CD8-positive, alpha-beta memory T cell (primary cell): ENCODE measurements at places on chromosomes 4 and X. TPM values are rescaled to one million over a fixed set of nuclear protein-coding genes. Genes with fewer than 3 reads are reported as not detected.

The EREG gene
- total RNA-seq: not detected

The DNAAF6 gene
- not detected for total RNA-seq

GRCh38 chr4:5165420-5166369 lies 114.4 kb downstream of the STK32B start:
- DNase-seq: no peak
- H3K4me3 ChIP-seq: no peak overlapping the region
- no peaks in the 10 kb centered on the region for H3K27me3 ChIP-seq
- no peaks in the 10 kb centered on the region for H3K4me1 ChIP-seq
- no peaks in the 10 kb centered on the region for H3K36me3 ChIP-seq
- H3K27ac ChIP-seq: no peak overlapping the region

- no peak overlapping the region for H3K27ac ChIP-seq
- H3K36me3 ChIP-seq: no peaks in the 10 kb centered on the region
- no peak for DNase-seq
- no peaks in the 10 kb centered on the region for H3K4me1 ChIP-seq
- no peaks in the 10 kb centered on the region for H3K27me3 ChIP-seq
Observed at GRCh38 chr4:127165971-127166370, 466.8 kb upstream of the INTU start.

DNA sequence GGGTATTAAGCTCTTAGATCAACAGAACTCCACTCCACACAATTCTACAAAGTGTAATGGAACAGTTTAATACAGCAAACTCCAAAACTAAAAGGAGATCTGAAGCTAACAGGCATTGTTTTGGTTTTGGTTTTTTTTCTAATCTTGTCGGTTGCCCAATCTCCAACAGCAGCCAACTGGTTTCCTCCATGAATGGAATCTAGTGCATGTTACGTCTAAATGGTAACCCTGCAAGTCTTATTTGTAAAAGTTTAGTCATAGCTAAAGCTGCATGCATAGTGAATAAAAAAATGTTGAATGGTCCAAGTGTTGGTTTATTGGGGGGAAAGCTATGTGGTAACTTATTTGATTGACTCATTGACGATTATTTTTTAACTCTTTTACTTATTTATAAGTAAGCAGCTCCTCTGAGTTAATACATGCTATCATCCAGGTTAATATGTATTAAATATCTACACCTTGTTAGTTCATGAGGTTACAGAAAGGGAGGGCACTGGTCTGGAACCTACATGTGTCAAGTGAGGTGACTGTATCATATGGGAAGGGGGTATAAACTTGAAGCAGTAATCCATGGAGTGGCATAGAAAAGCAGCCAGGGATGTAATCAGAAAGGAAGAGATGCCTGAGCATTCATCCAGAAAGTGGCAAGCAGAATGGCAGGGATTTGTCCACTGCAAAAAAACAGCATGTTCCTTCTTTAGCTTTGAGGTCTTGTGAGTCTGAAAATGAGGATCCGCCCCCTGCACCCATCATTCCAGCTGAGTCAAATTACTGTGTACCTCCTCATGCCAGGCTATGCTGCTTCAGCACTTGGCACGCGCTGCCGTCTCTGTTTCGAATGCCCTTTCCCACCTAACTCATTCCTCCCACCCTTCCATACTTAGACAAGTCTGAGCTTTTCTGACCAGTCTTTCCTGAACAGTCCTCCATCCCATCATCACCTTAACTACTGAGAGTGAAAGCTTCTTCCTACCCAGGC lies 81.7 kb downstream of the PDGFC start:
- no peak for DNase-seq
- H3K4me3 ChIP-seq: no peak overlapping the region
- no peaks in the 10 kb centered on the region for H3K27me3 ChIP-seq
- H3K36me3 ChIP-seq: no peaks in the 10 kb centered on the region
- no peak overlapping the region for H3K27ac ChIP-seq

DNA sequence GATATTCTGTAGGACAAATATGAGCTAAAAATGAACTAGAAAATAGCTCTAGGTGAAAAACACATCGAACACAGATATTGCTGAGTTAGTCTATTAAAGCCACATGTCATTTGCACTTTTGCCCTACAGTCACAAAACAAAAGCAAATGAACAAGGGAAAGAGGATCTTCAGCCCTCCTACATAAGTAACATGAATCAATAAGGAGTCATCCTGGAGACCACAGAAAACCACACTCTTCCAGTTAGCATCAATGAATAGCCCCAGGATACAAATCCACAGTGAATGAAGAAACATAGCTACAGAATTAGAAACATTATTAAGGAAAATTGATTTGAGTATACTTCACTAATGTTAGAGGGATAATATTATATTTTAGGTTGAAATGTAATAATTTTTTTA lies 311.4 kb downstream of the MAPK10 start:
- H3K4me3 ChIP-seq: no peak overlapping the region
- H3K27ac ChIP-seq: no peak overlapping the region
- no peaks in the 10 kb centered on the region for H3K4me1 ChIP-seq
- no peak for DNase-seq
- H3K27me3 ChIP-seq: no peaks in the 10 kb centered on the region

The DCAF8L2 gene
- total RNA-seq: not detected

The ZNF185 gene
- 0.82 TPM for total RNA-seq

The RTL9 gene
- total RNA-seq: not detected

The RP2 gene
- total RNA-seq: 5.5 TPM

- no peak overlapping the region for H3K27ac ChIP-seq
- DNase-seq: no peak
- H3K36me3 ChIP-seq: no peaks in the 10 kb centered on the region
- no peaks in the 10 kb centered on the region for H3K27me3 ChIP-seq
- no peaks in the 10 kb centered on the region for H3K4me1 ChIP-seq
Observed at GRCh38 chr4:7929118-7929951, 10.3 kb downstream of the AFAP1 start.

GRCh38 chr4:132809298-132810032 lies 339.6 kb upstream of the PCDH10 start:
- H3K27me3 ChIP-seq: no peaks in the 10 kb centered on the region
- H3K27ac ChIP-seq: no peak overlapping the region
- DNase-seq: no peak
- H3K4me1 ChIP-seq: no peaks in the 10 kb centered on the region

- no peak overlapping the region for H3K27ac ChIP-seq
- no peak overlapping the region for H3K4me3 ChIP-seq
- no peaks in the 10 kb centered on the region for H3K27me3 ChIP-seq
- H3K4me1 ChIP-seq: no peaks in the 10 kb centered on the region
- no peaks in the 10 kb centered on the region for H3K36me3 ChIP-seq
Observed at GRCh38 chrX:145609951-145610511, 207.6 kb upstream of the SLITRK2 start.

DNA sequence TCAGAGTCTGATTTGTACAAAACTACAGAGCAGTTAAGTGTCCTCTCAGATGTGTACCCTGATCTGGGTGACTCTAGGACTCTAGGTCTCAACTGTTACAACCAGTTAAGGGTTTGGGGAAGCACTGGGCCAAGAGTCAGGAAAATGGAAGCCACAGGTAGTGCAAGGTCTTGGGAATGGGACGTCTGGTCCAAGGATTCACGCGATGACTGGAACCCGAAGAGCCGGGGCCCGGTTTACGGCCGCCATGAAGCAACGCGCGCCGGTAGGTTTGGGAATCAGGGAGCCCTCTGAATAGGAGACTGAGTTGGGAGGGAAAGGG lies 321 bp upstream of the HPRT1 start:
- no peak for DNase-seq
- H3K4me1 ChIP-seq: peaks cover 9% of the 10 kb centered on the region

DNA sequence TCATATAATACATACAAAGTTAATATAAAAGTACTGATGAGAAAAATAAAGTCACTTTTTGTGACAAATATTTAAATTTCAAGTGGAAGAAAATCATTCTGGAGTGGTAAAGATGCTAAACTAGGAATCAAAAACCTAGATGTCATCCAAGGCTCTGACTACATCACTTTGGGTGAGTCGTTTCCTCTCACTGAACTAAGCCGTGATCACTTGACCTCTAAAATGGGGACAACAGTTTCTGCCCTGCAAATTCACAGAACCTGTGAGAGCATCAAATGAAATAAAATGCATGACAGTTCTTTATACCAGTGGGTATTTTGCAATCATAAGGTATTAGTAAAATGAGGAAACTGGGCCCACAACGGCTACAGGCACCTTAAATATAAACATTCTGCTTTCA lies 63.8 kb downstream of the PRDM5 start:
- no peaks in the 10 kb centered on the region for H3K36me3 ChIP-seq
- no peak overlapping the region for H3K4me3 ChIP-seq
- no peak for DNase-seq
- H3K27me3 ChIP-seq: no peaks in the 10 kb centered on the region
- H3K4me1 ChIP-seq: no peaks in the 10 kb centered on the region
- H3K27ac ChIP-seq: no peak overlapping the region

DNA sequence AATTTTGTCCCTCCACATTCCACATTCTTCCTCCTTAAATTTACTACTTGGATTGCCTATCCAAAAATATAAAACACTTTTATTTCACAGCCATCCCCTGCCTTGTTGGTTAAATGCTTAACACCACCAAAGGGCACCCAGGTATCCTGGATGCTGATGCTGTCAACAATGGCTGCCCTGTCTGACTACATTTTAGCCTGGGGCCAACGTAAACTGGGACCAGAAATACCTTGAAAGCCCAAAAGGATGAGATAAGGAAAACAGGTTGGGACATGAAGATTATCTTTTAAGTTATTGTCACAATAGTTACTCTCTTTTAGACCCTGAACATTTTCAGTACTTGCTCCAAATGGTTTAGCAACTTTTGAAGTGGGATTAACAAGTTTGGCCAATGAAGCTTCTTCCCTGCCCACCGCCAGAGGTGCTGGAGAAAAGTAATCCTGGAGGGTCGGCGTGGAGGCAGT lies 775 bp upstream of the YIPF6 start:
- H3K27ac ChIP-seq: peak overlapping the region; percentile 92
- peaks cover 10% of the 10 kb centered on the region for H3K4me1 ChIP-seq
- no peak for DNase-seq
- no peaks in the 10 kb centered on the region for H3K27me3 ChIP-seq
- peak overlapping the region; percentile 81 for H3K4me3 ChIP-seq

DNA sequence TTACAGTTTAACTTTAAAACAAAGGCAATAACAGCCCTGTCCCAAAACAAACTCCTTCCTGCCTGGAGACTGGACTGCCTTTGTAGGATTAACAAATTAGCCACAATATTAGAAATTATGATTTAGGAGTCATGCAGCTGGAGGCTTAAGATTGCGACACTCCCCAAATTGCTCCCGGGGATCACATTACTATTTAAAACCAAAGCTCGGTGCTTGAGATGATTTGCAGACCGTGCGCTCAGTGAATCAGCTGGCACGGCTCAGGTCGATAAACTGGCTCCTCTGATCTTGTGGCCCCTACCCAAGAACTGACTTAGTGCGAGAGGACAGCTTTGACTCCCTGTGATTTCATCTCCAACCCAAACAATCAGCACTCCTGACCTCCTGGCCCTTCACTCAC lies 829.3 kb downstream of the NLGN4X start:
- DNase-seq: no peak
- H3K36me3 ChIP-seq: no peaks in the 10 kb centered on the region
- no peaks in the 10 kb centered on the region for H3K4me1 ChIP-seq

The COL4A5 gene
- not detected for total RNA-seq

DNA sequence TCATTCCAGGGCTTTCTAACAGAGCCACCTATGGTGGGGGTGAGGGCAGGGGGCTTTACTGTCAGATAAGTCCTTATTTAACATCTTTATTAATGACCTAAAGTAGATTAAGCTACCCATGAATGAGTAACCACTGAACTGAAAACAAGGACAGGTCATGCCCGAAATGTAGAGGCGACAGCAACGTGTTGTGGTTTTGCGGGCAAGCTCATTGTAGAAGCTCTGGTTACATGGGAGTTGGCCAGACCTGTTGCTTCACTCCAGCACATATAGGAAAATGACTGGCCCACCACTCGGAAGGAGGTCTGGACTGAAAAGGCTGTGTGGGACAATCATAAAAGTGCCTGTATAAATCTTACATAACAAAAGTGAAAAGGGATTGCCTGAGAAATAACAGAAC lies 109.6 kb upstream of the NDP start:
- H3K36me3 ChIP-seq: no peaks in the 10 kb centered on the region
- DNase-seq: no peak
- no peak overlapping the region for H3K27ac ChIP-seq
- no peaks in the 10 kb centered on the region for H3K4me1 ChIP-seq

DNA sequence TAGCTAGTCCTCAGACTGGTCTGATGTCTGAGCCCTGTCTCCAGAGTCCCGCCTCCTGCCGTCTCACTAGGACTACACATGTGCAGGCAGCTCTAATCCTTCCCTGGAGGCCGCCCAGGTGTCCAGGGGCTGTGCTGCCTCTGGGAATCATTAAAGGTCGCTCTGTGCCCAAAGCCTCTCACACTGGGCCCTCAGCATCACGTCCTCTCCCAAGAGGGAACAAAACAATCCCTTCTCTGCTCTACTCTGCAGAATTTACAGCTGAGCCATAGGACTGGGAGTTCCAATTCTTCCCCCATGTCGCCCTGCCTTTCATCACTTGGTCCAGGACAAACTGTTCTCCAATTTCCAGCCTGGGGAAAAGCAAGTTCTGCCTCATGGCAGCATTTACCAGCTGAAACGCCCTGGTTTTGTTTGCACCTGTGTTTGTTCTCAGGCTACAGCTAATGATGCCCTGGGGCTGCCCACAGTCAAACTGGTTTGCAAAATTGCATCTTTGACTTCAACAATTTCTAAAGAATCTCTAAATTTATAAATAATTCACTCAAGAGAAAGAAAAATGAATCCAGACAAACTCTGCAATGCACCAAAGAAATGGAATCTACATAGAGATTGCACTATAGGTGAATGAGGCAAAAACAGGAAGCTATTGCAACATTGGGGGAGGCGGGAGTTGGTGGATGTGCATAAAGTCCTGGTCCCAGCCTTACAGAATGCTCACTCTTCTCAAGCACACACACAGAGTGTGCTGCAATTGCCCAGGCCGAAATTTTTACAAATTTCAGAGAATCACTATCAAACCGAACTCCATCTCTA lies 7.2 kb upstream of the MRFAP1 start:
- no peak overlapping the region for H3K4me3 ChIP-seq
- H3K27ac ChIP-seq: no peak overlapping the region
- no peak for DNase-seq

The SRD5A3 gene
- 20.3 TPM for total RNA-seq

- DNase-seq: no peak
- H3K4me3 ChIP-seq: no peak overlapping the region
- no peaks in the 10 kb centered on the region for H3K4me1 ChIP-seq
- H3K27me3 ChIP-seq: no peaks in the 10 kb centered on the region
- no peaks in the 10 kb centered on the region for H3K36me3 ChIP-seq
- H3K27ac ChIP-seq: no peak overlapping the region
Observed at GRCh38 chr4:1808396-1808795, 15.3 kb downstream of the FGFR3 start.

The FMR1NB gene
- not detected for total RNA-seq

GRCh38 chr4:100379583-100380105 lies 138.2 kb downstream of the EMCN start:
- H3K4me3 ChIP-seq: no peak overlapping the region
- no peaks in the 10 kb centered on the region for H3K27me3 ChIP-seq
- H3K27ac ChIP-seq: no peak overlapping the region
- no peak for DNase-seq
- no peaks in the 10 kb centered on the region for H3K36me3 ChIP-seq
- H3K4me1 ChIP-seq: no peaks in the 10 kb centered on the region
